ENCODE measurements at places on chromosomes 4 and X. TPM values are rescaled to one million over a fixed set of nuclear protein-coding genes. Genes with fewer than 3 reads are reported as not detected.

The VEGFD gene
- 2.0 TPM for total RNA-seq

The HDX gene
- 3.1 TPM for total RNA-seq

The SAGE1 gene
- total RNA-seq = not detected

The TMPRSS11E gene
- total RNA-seq = not detected

The RNF113A gene
- 20.0 TPM for total RNA-seq

The SMPX gene
- total RNA-seq = not detected

The RTL5 gene
- 4.5 TPM for total RNA-seq

The HSFX2 gene
- 0.26 TPM for total RNA-seq

The TNMD gene
- not detected for total RNA-seq

- no peak for DNase-seq
- H3K36me3 ChIP-seq = peaks cover 6% of the 10 kb centered on the region
- no peak overlapping the region for H3K4me3 ChIP-seq
- no peaks in the 10 kb centered on the region for H3K4me1 ChIP-seq
These were observed 73.8 kb downstream of the VEGFC start for GRCh38 chr4:176718881-176719280.

GRCh38 chrX:119757979-119758730, at the start of gene SOWAHD:
Gene SOWAHD (plus strand): TSS chrX:119758588. CDS start chrX:119758668, 80 bp downstream.
- H3K4me3 ChIP-seq = peak within 1 kb of the TSS; percentile 19
- H3K4me1 ChIP-seq = no peaks in the 10 kb centered on the region
- DNase-seq = peak; percentile 21
- no peaks in the 10 kb centered on the region for H3K27me3 ChIP-seq
- H3K27ac ChIP-seq = no peak within 1 kb of the TSS
- H3K36me3 ChIP-seq = no peaks in the 10 kb centered on the region

- no peaks in the 10 kb centered on the region for H3K4me1 ChIP-seq
- H3K4me3 ChIP-seq = no peak overlapping the region
- no peaks in the 10 kb centered on the region for H3K36me3 ChIP-seq
- no peaks in the 10 kb centered on the region for H3K27me3 ChIP-seq
- H3K27ac ChIP-seq = no peak overlapping the region
These were observed 51.0 kb downstream of the GUCY1B1 start for GRCh38 chr4:155809835-155810234.

GRCh38 chrX:71871367-71871766, 39.3 kb upstream of the NHSL2 start:
- no peak overlapping the region for H3K27ac ChIP-seq
- H3K4me3 ChIP-seq = no peak overlapping the region
- no peaks in the 10 kb centered on the region for H3K36me3 ChIP-seq
- peaks cover 5% of the 10 kb centered on the region for H3K27me3 ChIP-seq
- no peak for DNase-seq

GRCh38 chr4:137655302-137655701, 123.0 kb upstream of the PCDH18 start:
- no peak for DNase-seq
- no peak overlapping the region for H3K27ac ChIP-seq
- H3K4me3 ChIP-seq = no peak overlapping the region
- no peaks in the 10 kb centered on the region for H3K27me3 ChIP-seq
- H3K36me3 ChIP-seq = no peaks in the 10 kb centered on the region

DNA sequence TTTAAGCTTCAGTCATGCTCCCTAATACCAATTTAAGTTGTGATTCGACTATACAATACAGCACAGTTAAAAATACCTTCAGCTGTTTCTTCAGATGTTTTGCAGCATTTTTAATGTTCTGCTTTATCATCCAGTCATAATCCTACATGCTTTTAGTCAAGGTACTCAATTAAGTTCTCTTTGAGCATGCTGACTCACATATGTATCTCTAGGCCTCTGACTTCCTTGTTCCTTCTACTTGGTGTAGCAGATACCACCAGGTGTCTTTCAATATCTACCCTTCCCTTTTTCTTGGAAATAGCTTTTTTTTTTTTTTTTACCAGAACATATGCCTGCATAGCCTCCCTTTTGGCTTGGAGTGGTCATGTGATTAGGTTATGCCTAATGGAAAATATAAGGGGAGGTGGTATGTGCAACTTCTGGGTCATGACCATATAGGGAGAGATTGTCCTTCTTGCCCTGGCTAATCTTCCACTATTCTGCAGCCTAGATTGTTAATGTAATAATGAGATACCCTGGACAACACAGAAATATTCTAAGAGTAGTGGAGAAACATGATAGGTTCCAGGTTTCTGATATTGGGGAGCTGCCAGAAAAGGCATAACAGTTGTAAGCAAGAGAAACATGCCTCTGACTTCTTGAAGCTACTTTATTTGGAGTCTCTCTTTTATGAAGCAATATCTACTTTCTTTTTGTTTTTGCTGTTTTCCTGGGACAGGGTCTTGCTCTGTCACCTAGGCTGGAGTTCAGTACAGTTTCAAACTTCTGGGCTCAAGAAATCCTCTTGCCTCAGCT, 737.2 kb upstream of the SLIT2 start:
- H3K4me1 ChIP-seq = no peaks in the 10 kb centered on the region
- no peak overlapping the region for H3K27ac ChIP-seq
- no peaks in the 10 kb centered on the region for H3K36me3 ChIP-seq

- no peak overlapping the region for H3K27ac ChIP-seq
- no peaks in the 10 kb centered on the region for H3K27me3 ChIP-seq
- peaks cover 19% of the 10 kb centered on the region for H3K4me1 ChIP-seq
These were observed 60.5 kb upstream of the PGRMC2 start for GRCh38 chr4:128347930-128348660.

DNA sequence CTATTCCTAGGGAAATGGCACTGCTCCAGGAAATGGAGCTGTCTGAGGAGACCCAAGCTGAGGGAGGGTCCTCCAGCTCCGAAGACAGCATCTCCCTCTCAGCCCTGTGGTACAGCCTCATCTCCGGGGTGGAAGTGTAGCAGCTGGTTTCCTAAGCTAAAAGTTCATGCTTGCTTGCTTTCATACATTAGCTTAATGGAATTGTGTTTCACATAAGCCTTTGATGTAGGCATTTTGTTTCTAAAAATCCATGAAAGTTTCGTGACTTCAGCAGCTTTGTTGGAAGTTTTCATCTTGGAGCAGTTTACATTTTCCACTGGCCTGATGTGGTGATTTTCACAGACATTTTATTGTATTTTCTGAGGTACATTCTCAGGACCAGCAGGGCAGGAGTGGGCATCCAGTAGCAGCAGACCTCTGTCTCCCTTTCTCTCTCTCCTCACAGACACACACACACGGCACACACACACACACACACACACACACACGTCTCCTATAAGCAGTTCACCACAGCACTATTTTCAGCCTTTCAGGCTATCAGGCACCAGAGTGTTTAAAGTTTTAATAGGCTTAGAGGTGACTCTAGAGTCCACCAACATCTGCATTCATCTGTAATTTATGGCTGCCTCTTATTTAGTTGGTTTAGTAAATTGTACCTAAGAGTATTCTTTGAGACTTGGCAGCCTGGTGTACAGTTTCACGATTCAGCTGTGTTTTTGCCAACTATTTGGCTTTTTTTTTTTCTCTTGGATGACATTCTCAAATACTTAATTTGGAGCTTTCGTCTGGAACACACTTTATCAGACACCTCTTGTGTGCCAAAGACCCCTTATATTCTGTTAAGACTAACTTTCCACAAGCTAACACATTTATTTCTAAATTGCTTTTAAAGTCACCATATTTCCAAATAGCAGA, 225.8 kb upstream of the SFRP2 start:
- H3K4me1 ChIP-seq = no peaks in the 10 kb centered on the region
- DNase-seq = no peak
- H3K27ac ChIP-seq = no peak overlapping the region
- H3K4me3 ChIP-seq = no peak overlapping the region
- no peaks in the 10 kb centered on the region for H3K27me3 ChIP-seq

DNA sequence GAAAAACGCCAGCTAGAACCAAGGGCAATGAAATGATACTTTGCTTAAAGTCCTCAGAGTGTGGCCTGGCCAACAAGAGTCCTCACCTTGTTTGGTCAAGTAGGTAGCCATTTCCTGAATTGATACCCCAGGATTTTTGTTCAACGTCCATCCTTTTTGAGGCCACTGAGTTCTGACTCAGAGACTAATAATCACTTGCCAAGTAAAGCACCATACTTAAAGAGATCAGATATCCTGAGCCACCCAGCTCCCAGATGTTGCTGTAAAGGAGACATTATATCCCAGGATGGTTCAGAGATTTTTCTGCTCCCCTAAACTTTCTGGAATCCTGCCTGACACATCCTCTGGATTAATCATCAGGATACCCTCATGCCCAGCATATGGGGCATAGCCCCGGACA, 190.9 kb downstream of the RAP1GDS1 start:
- no peak overlapping the region for H3K27ac ChIP-seq
- no peaks in the 10 kb centered on the region for H3K4me1 ChIP-seq
- no peaks in the 10 kb centered on the region for H3K36me3 ChIP-seq
- no peak overlapping the region for H3K4me3 ChIP-seq

DNA sequence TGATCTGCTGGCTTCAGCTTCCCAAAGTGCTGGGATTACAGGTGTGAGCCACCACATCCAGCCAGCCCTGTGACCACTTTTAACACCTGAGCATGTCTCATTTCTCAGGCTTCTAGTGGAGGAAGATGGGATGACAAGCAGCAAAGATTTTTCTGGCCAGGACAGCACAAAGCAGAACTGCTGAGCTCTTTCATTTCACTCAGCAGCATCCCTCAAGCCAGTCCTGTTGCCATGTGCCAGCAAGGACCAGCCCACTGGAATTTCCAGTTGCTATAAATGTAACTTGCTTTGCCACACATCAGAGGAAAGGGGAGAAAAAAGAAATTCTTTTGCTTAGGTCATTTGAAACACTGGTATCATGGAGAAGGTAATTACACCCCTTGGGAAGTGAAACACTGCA, 75.9 kb downstream of the SLC9A7 start:
- no peak overlapping the region for H3K27ac ChIP-seq
- H3K4me1 ChIP-seq = no peaks in the 10 kb centered on the region
- DNase-seq = no peak

DNA sequence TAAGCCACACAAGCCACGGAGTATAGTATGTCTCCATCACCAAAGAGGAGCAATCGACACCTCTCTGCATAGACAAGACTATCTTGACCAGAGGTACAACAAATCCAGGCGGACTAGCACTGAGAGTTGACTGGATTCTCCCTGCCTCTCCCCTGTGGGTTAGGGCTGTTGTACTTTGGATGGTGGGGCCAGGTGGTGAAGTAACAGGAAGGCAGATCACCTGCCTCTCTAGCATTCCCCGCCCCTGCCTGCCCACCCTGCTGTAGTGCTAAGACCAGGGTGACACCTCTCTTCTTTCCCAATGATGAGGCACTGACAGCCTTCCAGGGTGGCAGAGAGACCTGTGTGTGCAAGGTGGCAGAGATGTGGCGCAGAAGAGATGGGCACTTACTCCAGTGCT, 47.5 kb upstream of the TRIM2 start:
- peaks cover 2% of the 10 kb centered on the region for H3K27me3 ChIP-seq
- H3K36me3 ChIP-seq = no peaks in the 10 kb centered on the region
- H3K4me1 ChIP-seq = peaks cover 11% of the 10 kb centered on the region
- no peak overlapping the region for H3K4me3 ChIP-seq

- H3K27me3 ChIP-seq = no peaks in the 10 kb centered on the region
- no peak overlapping the region for H3K4me3 ChIP-seq
- peak; percentile 8 for DNase-seq
These were observed 692.1 kb upstream of the POU3F4 start for GRCh38 chrX:82816001-82816400.

DNA sequence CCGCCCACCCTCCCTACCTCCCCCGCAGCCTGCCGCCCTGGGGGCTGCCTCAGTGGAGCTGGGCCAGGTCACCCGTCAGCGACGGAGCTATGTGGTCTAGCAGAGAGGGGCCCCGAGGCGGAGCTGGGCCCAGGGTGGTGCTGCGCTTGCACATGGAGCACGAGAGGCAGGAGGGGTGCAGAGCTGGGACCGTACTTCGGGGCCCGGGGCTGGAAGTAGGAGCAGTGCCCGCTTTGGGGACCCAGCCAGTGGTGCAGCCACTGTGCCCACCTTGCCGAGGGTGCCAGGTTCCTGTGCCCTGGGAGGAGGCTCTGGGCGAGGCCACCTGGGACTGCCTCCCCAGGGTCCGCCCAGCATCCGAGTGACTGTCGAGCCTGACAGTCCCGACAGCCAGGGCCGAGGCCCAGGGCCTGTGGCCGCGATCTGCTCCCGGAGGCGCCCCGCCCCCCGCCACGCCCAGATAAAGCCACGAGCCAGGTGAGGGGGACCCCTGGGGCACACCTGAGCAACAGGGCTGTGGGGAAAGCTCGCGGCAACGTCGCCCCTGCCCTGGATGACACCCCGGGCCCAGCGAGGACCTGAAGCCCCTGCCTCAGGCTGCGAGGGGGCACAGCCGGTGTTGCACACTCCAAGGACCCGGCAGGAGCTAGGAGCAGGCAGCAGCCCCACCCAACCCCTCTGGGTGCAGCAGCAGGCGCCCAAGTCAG, 117.5 kb downstream of the DNAAF6 start:
- no peaks in the 10 kb centered on the region for H3K4me1 ChIP-seq
- DNase-seq = no peak
- no peaks in the 10 kb centered on the region for H3K36me3 ChIP-seq
- no peaks in the 10 kb centered on the region for H3K27me3 ChIP-seq
- H3K4me3 ChIP-seq = no peak overlapping the region
- no peak overlapping the region for H3K27ac ChIP-seq

DNA sequence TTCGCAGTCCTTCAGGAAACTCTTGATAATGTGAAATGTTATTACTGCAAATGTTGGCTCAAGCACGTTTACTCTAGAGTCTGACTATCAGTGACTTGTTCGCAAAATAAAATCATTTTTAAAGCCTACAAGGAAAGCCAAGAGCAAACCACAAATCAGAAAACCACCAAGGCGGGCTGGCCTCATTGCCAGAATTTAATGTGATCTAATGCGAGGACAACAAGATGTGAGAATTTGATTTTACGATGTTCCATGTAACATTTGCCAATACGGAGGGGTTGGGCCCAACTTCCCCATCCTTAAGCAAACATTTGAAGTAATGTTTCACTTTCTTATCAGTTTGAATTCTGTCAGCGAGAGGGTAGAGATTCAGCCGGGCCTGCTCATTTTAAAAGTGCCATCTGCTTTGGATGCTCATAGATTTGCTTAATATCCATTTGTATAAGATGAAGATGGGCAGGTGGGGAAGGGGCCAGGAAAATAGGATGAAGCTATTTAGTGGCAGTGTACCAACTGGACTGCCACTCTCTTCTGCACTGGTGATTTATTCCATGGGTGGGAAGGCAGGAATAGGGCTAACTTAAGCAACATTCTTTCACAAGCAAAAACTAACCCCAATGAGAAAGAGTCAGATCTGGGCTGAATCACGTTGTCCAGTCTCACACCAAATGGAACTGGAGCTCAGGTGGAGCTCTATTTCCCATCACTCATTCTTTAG, 225.3 kb downstream of the ANAPC10 start:
- no peak overlapping the region for H3K4me3 ChIP-seq
- no peak overlapping the region for H3K27ac ChIP-seq
- DNase-seq = peak; percentile 27
- no peaks in the 10 kb centered on the region for H3K27me3 ChIP-seq
- no peaks in the 10 kb centered on the region for H3K4me1 ChIP-seq

GRCh38 chr4:155450676-155451075, 73.9 kb upstream of the MAP9 start:
- no peak for DNase-seq
- H3K27me3 ChIP-seq = no peaks in the 10 kb centered on the region
- no peaks in the 10 kb centered on the region for H3K4me1 ChIP-seq
- no peak overlapping the region for H3K27ac ChIP-seq
- no peak overlapping the region for H3K4me3 ChIP-seq

Data from fibroblast of lung (primary cell).